ENCODE measurements at places on chromosomes 11 and 22. TPM values are rescaled to one million over a fixed set of nuclear protein-coding genes. Genes with fewer than 3 reads are reported as not detected.

RIC3 gene
- polyA plus RNA-seq: 23.0 TPM

TECTA gene
- 2.2 TPM for polyA plus RNA-seq

ENTHD1 gene
- not detected for polyA plus RNA-seq

GRCh38 chr11:115379528-115379927, 124.7 kb downstream of the CADM1 start:
- DNase-seq: no peak

- no peak for DNase-seq
These were observed 73.3 kb upstream of the SHANK2 start for GRCh38 chr11:71325418-71326327.

GRCh38 chr22:41998361-41999261, at the start of gene WBP2NL:
Gene WBP2NL (plus strand): TSS chr22:41998788. CDS start chr22:41998819, 31 bp downstream.
- DNase-seq: peak; percentile 71

- no peak for DNase-seq
These were observed 396.2 kb upstream of the RAG2 start for GRCh38 chr11:36994208-36994607.

DNA sequence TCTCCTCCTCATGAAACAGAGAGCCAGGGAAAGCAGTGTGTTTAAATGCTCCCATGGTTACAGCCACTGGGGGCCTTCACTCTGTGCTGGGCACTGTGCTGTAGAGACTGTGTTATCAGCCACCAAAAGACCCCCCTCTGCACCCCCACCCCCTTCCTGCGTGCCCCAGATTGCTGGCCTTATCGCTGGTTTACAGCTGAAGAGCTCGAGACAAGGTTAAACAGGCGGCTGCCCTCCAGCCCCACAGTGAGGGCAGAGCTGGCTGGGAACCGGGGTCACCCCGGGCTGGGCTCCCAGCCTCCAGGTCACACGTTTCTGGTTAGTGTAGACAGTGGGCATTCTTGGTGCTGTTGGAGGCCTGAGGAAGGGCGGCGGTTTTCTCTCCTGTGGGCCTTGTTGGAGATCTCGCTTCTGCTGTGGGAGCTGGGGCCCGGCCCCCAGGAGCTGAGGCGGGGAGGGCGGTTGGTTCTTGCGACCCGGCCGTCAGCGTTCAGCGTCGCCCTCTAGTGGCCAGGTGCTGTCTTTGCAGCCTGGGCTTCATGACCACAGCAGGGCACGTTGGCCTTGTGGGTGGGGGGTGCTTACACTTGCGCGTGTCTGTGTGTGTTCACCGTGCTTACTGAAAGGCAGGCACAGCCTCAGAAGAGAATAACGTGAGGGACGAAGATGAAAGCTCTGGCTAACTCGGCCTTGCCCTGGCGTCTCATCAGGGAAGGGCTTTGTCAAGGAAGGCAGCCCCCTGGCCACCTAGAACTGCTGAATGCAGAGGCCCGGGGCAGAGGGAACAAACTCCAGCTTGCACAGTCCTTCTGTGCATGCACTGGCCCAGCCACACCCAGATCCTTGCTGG, 40.8 kb downstream of the TBC1D22A start:
- DNase-seq: no peak

DNA sequence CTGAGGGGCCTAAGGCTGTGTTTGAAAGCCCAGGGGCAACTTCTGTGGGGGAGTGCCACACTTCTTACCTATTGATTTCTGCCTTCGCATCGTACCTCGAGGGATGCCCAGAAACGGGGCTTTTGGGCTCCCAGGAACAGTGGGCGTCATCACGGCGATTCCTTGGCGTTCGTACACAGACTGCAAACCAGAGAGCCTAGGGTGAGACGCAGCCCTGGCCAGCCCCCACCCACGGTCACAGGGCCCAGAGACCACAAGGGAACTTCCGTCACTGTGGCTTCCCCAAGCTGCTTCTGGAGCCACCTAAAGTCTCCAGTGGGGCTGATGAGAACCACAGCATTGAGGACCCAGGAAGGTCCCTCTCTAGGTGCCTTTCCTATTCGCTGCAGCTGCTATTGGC, 91.9 kb downstream of the CTTN start:
- no peak for DNase-seq

DNA sequence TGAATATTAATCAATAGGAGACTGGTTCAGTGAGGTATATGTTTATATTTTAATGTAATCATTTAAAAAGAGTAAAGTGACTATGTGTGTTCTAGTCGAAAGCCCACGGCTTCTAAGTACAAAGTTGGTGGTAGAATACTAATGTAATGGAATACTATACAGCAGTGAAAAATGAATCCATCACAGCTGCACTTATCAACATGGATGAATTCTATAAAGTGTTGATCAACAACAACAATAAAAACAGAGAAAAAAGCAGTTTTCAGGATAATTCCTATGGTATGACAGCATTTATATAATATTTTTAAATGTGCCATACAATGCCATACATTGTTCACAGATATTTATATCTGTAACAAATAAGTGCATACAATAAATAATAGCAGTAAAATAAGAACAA, 114.1 kb downstream of the SEZ6L start:
- DNase-seq: no peak
